ENCODE measurements at places on chromosomes 7 and 10.
A peak's percentile ranks its signal among the peaks of the same experiment; 100 is the strongest.

- DNase-seq, result no peak
These were observed 46.8 kb downstream of the TBXAS1 start for GRCh38 chr7:139875821-139876241.

- no peak for DNase-seq
These were observed 119.0 kb downstream of the PTPN20 start for GRCh38 chr10:47030191-47030703.

DNA sequence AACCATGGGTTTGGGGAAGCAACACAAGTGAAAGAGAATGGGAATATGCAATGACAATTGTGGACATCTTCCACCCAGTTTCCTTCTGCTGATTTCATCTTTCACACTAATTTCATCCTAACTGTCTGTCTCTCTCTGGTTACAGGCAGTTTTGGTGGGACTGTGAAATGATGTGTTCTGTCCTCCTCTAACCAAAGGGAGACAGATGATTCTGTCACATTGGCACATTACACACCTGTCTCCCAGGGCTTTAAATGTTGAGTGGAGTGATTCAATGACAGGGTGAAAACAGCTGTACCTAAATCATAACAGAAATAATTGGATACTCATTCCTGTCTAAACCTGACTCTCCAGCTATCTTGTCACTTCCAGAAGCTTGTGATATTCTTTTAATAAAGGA lies 60.0 kb downstream of the DGKB start:
- DNase-seq, result no peak

DNA sequence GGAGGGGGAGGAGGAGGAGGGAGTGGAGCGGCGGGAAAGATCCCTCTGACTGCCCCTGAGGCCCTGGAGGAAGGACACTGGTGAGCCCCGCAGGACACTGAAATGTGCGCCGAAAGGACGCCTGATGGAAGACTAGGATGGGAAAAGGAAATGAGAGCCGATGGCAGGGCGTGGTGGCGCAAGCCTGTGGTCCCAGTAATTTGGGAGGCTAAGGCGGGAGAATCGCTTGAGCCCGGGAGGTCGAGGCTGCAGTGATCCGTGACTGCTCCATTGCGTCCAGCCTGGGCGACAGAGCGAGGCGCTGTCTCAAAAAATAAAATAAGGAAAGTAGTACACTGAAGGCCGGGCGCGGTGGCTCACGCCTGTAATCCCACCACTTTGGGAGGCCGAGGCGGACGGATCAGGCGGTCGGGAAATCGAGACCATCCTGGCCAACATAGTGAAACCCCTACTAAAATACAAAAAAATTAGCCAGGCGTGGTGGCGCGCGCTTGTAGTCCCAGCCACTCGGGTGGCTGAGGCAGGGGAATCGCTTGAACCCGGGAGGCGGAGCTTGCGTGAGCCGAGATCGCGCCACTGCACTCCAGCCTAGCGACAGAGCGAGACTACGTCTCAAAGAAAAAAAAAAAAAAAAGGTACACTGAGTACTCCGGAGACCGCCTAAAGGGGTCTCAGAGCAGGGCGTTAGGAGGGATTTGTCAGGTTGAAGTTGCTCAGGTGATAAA lies 561 bp upstream of the HNRNPF start:
- DNase-seq, result peak; percentile 45

DNA sequence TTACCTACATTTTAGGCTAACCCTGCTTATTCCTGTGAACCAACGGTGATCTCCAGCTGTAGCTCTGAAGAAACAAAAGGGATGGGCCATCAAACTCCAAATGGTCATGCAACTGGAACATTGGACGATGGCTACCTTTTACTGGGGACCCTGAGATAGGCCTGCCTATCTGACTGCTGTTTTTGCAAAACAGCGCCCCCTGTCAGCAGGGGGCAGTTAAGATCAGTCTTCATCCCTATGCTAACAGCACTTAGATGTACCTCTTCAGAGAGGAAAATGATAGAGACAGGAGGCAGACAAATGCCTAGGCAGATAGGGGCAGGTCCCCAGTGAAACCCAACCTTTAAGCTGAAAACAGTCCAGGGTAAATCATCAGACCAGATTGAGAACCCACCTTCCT lies 1085.4 kb upstream of the SORCS1 start:
- DNase-seq, result no peak

DNA sequence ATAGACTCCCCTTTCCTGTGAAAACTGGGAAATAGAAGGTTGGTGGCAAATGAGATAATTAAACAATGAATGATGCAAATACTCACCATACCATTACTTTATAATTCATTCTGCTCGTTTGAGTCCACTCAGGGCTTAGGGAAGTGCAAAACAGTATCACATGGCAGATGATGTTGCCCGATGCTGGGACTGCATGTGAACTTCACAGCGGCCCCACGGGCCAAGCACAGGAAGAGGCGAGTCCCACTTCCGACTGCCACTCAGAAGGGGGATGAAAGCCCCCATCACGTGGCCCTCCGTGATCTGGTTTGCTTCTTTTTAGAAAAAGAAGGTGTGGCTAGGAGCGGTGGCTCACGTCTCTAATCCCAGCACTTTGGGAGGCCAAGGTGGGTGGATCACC lies 71.5 kb downstream of the PRPF18 start:
- DNase-seq, result no peak

DNA sequence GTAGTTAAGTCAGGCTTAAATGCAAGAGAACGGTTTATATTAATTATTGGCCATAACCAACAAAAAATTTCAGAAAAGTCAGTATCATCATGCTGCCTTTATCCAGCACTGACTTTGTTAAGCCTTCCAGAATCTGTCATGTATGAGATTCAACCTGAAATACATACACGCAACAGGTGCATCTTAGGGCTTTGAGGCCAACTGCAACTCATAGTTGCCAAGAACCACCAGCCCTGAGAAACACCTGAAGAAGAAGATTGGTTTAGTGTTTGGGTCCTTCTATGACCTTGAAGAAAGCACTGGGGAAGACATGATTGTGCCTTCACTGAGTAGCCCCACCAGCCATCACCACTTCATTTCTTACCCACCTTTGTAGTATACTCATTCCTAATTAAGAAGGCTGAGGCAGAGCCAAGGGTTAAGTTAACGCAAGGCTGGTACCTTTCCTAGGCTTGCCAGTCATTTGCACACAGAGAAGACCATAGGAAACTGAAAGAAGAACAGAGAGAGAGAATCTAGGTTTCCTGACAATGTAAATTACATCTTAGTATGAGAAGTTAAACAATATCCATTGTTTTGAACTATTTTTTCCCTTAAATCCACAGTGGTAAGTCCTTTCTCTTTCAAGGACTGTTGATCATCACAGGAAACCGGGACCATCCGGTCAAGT lies 200.1 kb upstream of the PRKCQ start:
- DNase-seq, result no peak

DNA sequence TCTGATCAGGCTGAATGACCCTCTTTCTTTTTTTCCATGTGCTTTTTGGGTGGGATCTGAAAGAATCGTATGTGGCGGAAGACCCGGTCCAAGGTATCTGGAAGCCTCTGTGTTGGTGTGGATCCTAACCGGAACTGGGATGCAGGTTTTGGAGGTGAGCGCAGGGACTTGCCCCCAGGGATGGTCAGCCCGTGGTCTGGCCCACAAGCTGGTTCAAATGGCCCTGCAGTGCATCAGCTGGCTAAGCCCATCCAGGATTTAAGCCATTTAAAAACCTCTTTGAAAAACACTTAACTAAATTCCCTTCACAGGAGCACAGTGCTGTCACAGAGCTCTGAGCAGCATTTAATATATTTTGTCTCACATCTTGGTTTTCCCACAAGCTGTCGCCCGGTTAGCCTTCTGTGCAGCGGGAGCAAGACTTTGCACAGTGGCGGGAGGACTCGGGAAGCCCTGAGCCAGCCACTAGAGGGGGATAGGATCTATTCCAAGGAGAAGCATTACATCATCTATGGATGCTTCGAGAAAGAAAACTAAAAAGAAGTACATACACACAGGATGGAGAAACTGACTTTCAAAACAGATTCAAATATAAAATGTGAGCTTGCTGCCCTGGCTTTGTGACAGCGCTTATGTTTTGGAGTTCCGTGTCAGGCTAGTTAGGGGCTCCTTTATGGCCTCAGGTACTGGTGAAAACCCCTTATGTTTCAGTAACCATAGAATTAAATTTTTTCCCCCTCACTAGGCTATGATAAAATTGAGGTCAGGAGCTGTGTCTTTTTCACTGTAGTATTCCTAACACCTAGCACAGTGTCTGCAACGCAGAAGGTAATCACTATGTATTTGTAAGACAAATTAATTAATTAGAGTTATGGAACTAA lies 11.3 kb downstream of the CPA2 start:
- DNase-seq, result no peak

DNA sequence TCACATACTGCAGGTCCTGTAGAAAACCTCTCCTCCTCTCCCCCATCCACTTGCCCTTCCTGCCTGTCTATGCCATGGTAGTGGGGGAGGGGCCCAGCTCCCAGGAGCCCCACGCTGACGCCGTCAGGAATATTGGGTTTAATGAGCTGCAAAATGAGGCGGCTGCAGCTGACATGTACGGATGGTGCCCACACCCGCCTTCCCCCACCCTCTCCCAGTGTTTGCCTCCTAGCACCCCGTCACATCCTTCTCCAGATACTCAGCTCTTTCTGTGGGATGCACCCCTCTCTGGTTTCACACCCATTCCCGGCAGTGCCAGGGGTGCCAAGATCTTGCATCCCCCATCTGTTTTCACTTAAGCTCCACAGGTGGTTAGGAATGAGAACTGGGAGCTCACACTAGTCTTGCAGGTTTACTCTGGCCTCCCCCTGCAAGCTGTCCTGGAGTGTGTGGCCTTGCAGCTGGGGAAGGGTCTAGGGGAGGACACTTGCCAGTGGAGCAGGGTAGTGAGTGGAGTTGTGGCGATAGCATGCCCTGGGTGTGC lies 26.1 kb downstream of the GBX1 start:
- no peak for DNase-seq

GRCh38 chr7:116948934-116949333 lies 4.4 kb upstream of the ST7 start:
- no peak for DNase-seq

GRCh38 chr7:50596484-50596883 lies 31.3 kb upstream of the DDC start:
- no peak for DNase-seq

DNA sequence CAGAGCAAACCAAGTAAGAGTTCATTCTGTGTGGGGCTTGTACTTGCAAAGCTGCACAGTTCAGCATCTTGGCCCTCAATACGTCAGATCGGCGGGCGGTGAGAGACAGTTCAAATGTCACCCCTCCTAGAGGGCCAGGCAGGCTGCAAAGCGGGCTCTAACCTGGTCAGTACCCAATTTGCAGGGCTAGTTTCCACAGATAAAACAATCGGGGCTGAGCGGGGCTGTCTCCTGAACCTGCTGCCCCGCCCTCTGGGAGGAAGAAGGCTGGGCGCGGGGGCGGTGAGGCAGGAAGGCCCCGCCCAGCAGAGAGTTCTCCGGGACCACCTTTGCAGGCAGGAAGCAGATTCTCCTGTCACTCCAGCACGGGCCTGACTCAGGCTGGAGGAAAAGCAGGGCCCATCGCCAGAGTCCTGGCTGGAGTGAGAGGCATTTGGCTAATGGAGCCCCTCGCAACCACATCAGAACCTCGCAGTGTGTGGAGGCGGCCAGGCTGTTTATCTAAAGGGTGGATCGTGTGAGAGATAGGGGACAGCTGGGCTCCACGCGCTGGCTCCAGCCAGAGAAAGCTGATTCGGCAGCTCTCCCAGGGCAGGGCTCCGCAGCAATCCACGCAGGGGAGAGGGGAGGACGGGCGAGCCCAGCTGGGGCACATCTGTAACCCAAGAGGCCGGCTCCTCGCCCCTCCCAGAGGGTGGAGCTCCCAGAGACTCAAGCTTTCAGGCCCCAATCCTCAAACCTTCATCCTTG lies 83.1 kb downstream of the SH3PXD2A start:
- DNase-seq, result peak; percentile 56

DNA sequence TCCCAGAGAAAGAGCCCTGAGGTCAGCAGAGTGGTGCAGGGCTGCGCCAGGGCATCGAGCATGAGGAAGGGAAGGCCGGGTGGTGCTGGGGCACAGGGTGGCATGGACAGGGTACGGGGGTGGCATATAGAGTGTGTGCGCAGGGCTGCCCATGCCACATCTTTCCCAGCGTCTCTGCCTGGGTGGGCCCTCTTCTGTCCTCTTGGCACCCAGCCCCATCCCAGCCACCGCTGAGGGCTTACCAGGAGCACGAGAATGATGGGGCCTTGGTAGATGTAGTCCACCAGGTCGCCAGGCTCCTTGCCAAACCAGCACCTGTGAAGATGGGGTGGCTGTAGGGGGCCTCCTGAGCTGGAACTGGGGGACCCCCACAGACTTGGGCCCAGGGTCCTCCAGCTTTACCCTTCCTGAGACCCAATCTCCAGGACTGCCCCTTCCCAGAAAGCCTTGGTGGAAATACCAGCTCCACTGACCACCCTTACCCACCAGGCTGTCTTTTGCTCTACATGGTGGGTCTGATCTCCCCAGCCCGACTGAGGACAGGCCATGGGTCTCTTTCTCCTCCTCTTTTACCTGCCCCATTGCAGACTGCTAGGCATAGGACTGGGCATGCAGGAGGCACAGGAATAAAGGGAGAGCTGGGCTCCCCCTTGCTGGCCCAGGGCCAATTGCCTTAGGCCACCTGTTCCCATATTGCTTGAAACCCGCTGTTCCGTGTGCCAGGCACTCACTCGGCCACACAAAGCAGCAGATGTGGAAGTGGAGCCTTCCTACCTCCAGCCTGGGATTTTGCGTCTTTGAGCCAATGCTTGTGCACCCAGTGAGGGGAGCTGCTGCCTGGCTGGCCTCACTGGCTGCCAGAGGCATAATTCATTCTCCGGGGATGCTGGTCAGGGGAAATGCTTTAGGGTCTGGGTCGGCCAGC lies 21.7 kb downstream of the CRHR2 start:
- DNase-seq, result no peak

- DNase-seq, result no peak
These were observed 6.2 kb downstream of the OPALIN start for GRCh38 chr10:96352582-96352981.

GRCh38 chr10:49688261-49688846 lies 8.9 kb downstream of the C10orf53 start:
- DNase-seq, result no peak

DNA sequence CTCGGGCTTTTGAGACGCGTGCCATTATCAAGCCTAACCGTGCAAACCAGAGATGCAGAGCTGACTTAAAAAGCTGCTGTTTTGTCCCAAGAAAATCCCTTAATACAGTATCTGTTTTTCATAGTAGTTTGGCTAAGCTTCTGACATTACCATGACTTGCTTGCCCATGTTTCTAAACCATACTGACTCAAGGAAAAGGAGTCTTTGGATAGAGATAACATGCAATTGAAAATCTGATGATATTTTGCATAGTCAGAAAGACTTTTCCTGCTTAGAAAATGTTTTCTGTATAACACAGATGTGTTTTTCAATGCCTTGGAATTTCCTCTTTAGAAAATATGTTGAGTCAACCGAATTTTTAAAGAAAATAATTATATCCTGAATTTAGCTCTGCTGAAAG lies 21.5 kb upstream of the AKR1E2 start:
- DNase-seq, result no peak

GRCh38 chr7:22931011-22931410 lies 82.9 kb downstream of the HYCC1 start:
- no peak for DNase-seq

- DNase-seq, result no peak
These were observed 11.1 kb downstream of the C7orf57 start for GRCh38 chr7:48046458-48046857.
